ENCODE measurements at places on chromosomes 5 and 9.

DNA sequence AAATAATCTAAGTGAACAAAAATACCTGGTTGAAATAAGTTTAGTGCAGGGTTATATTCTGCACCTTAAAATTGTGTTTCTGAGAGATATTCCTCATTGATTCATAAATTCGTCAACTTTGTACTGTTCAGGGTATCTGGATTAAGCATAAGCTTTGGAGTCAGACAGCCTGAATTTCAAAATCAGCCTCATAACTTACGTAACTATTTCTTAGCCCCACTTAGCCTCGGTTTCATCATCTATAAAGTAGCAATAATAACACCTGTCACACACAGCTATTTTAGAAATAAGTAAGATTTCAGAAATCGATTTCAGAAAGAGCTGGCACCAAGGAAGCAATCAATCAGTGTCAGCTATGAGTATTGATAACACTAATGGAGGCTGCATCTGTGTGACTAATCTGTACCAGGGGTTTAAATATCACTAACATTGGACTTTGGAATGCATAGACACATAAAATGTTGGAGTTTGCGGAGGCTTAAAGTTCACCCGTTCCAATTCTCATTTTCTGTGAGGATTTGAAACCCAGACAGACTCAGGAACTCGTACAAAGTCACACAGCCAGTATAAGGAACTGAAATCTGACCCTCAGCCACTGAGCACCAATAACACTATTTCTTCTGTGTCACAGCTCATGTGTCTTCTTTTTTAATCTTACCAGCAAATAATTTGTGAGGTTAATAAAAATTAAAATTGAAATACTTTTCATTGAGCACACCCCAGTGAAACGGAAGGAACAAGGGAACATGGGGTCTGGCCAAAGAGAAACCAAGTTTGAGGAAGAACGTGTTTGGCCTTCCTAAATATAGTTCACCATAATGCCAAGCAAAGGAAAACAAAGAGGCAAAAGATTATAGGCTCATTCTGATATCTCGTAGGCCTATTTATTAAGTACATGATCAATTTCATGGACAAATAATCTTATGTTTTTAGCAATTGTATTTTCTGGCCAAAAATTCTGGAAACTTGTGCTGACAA, 194.4 kb upstream of the PTGER4 start:
- no peak for DNase-seq

- DNase-seq: no peak
These were observed 412.7 kb downstream of the CETN3 start for GRCh38 chr5:89996890-89997289.

DNA sequence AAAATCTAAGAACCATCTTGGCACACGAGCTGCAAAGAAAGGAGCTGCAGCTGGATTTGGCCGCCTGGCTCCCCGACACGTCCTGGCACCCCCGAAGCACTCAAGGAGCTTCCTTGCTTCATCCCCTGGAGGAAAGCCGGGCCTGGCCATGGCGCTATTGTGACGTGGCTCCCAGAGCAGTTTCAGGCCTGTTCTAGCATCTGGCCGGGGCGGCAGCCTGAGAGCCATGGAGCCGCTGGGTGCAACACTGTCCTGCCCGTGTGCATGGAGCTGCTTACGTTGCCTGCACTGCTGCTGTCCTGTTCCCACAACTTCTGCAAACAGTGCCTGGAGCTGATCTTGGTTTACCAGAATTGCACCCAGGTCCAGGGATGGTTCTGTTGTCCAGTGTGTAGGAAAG, 63.5 kb downstream of the PTPDC1 start:
- DNase-seq: no peak

GRCh38 chr5:120239086-120239485, 225.0 kb upstream of the PRR16 start:
- DNase-seq: no peak

GRCh38 chr5:143024228-143024920, 254.2 kb downstream of the ARHGAP26 start:
- DNase-seq: no peak

Measured in urothelium cell line (cell line).